Ammon's horn (tissue), 1 donor: ENCODE measurements at places on chromosomes 5 and 9.
A peak's percentile ranks its signal among the peaks of the same experiment; 100 is the strongest.

DNA sequence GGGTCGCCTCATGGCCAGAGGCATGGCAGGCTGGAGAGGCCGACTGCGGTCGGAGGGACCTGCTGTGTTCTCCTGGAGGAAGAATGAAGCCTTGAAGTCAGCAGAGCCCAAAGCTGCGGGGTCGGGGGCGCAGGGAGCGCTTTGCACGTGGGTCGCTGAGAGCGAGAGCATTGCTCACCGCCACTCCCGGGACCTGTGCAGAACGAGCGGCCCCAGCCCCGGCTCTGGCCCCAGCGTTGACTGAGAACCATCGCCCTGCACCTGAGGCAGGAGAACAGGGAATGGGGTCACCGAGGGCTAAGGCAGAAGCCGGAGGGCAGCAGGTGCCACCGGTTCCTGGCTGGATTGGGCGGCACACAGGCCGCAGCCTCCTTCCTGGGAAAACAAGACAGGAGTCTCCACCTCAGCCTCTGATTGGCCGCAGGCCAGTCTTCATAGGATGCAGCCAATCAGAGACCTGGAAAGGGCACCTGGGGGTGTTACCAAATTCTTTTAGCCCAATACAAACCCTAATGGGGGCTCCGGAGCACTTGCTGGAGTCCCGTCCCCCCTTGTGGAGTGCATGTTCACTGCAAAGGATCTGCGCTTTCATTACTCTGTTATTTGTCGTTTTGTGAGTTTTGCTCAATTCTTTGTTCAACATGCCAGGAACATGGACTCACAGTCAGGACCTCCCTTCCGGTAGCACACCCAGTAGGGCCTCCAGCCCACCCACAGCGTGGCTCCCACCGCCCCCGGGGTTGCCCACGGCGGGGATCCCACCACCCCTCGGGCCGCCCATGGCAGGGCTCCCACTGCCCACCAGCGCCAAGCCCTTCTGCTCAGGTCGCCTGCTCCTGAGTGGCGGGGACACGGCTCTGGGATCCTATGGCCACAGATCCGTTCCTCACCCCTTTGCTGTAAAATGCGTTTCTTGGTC, 24.7 kb upstream of the SLC6A19 start:
- DNase-seq, result no peak

DNA sequence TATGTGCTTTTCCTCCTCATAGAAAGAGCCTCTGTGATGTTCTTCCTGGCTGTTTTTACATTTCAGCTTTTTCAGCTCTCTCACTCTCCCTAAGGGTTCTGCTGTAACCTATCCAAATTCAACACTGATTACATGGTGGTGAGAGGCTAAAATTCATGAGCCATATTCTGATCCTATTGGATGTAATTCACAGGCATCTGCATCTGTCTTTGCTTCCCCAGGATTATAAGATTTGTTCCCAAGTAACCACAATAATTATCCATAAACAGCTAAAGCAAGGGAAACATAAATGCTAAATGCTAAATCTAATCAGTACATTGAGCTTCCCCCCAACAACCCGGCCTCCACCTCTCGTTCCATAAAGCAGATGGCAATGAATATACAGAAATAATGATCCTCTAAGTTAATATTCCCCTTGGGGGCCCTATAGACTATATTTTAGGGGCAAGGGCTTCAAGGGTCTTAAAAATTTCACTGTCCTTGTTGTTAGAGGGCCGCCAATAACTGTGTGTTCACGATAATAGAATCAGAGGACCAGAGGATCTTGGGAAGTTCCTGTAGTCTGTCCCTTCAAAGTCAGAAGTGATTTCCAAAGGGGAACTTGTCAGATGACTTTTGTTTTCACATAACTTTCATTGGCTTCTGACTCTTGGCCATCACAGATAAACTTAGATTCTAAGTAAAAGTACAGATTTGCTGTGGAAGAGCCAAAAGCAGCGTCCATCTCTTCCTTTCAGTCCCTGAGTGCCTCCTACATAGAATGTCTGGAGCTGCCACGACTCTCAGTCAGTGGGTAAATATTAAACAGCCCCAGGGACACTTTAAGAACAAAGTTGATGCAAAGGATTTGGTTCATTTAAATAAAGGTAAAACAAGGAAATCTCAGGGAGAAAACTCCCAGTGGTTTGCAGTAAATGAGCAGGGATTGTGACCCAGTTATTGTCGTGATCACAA, 125.6 kb downstream of the ALDH1A1 start:
- DNase-seq, result no peak

- DNase-seq, result no peak
Observed at GRCh38 chr9:92404042-92404836, at the start of gene OGN. Gene OGN (minus strand): TSS chr9:92404578. CDS start chr9:92403407, 1,171 bp downstream.

GRCh38 chr5:83496626-83497025, 25.1 kb downstream of the VCAN start:
- DNase-seq, result no peak

DNA sequence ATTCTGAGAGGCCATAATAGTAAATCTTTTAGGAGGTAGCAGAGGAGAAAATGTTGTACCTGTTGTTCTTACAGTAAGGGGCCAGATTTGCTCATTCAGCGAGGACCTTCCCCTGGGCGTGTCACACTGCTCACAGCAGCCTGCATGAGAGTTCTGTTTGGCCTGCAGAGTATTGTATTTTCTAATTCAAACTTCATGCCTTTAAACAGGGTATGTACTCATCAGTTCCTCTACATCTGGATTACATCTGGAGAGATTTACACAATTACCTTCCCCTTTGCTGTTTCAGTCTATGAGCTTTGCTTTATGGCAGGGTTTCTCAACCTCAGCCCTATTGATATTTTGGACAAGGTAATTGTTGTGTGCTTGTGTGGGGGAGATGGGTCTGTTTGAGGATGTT, 170.9 kb upstream of the STK32A start:
- DNase-seq, result no peak

- no peak for DNase-seq
Observed at GRCh38 chr9:21634951-21635350, 152.8 kb upstream of the IFNE start.

DNA sequence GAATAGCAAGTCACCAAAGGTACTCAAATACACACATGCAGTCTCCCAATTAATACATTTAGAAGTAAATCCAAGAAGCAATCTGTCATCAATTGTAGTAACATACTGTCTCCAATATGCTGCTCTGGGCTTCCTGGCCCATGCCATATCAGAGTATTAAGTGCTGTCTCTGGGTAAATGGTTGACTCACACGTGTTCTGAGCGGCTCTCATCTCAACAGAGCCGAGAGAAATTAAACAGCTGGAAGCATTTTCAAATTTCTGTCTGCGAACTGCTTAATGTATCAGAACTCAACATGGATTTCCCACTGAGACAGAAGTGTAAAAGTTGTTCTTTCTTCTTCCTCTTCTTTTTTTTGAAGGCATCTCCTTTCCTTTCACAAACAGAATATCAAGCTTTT, 247.3 kb upstream of the TAS2R1 start:
- DNase-seq, result peak; percentile 6

GRCh38 chr5:1227667-1228066, 2.5 kb downstream of the SLC6A18 start:
- DNase-seq, result no peak

GRCh38 chr9:108041551-108041950, 552.0 kb upstream of the KLF4 start:
- no peak for DNase-seq

DNA sequence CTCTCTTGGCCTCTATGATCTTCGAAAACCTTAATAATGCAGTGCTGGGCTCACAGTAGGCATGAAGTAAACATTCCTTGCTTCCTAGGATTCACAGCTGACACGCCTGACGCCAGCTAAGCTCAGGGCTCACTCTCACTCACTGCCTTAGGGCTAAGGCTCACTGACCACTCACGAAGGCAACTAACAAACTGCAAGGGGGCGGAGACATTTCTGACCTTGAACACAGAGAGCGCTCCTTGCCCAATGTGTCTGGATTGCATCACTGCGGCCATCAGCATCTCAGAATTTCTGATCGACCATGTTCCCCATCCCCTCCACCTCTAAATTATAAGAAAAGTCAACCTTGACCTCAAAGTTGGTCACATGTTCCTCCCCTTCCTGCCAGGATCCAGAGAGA, 372.6 kb downstream of the EBF1 start:
- DNase-seq, result no peak

GRCh38 chr9:132873403-132873802, 4.7 kb downstream of the AK8 start:
- DNase-seq, result no peak

DNA sequence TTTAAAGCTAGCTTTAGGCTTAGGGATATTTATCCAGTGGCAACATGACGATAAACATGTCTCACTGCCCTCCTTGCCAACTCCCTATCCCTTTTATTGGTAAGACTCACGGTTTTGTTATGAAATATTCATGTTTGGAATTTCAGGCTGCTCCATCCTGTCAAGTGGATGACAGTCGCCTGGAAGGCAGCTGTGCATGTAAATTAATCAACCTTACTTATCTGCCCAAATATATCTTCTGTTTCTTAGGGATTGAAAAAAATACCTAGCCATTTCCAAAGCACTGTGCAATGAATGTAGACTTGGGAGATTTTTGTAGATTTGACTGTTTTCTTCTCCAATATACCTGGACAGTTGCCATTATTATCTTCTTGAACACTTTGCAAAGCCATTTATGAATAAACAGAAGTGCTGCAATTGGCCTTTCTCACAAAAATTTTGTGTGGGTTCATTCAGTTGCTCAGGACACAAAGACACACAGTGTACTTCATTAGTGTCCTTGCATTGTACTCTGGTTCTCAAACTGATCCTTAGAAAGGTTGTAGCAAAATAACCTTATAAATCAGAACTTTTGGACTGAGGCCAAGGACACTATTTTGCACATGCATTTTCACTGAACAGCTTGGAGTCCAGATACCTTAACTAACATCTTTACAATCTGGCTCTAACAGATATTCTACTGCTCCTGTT, 889.4 kb upstream of the SEMA6A start:
- no peak for DNase-seq

DNA sequence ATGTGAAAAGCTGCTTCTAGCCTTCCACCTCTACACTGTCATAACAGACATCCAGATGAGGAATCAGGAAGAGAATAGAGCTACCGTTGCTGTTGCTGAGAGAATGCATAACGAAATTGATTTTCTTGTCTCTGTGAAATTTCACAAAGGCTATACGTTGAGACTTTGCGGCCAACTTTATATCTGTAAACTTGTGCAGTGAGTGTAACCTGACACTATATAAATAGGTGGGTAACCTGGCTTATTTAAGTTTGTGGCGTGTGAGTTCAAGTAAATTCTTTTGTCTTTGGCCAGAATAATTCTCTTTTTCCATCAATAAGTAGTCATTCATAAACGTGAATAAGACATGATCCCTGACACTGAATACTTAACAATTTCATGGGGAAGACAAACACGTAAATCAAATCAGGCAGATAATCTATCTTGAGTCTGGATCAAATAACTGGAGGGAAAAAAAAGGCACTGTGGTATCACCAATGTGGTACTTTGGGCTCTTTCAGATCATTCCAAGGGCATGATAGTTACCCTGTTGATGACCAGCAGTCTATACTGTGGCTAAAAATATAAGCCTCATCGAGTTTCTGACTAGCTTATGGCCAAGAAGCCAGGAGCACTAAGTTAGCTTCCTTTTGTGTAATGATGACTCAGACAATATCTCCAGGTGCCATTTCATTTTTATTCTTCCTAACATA, 98.2 kb upstream of the RASA1 start:
- no peak for DNase-seq

GRCh38 chr5:83924171-83924570, 203.5 kb upstream of the HAPLN1 start:
- DNase-seq, result no peak

DNA sequence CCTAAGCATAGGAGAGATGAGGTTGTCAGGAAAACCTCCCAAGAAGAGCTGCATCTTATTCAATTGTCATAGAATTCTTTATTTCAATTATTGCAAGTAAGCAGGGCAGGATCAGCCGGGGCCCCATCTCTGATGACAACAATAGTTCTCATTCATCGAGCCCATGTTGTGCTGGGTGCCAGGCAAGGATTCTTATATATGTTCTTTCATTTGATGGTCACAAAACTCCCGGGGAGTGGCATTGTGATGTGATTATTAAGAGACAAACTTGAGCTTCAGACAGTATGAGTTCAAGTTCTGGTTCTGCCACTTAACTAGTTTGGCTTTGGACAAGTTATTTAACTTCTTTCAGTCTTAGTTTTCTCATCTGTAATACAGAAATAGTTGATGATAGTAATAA, 8.5 kb downstream of the FUBP3 start:
- DNase-seq, result no peak

DNA sequence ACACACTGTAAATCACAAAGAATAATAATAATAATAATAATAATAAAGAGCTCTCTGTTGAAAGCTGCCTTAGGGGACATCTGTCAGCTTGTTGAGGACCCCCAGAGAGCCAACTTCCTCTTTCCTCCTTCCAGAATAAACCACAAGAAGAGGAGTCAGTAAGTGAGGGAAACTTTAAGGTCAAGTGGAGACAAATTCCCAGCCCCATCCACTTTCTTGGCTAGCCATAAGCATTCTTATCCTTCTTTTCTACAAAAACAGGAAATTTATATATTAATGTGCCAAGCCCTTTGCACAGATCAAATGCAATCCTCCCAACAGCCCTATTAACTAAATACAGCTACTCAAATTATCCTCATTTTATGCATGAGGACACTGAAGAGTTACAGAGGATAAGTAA, 9.4 kb upstream of the C5orf58 start:
- no peak for DNase-seq

GRCh38 chr5:1865948-1866347, 16.8 kb downstream of the IRX4 start:
- no peak for DNase-seq
